Stimulated activated CD8-positive, alpha-beta memory T cell treated with anti-CD3 and anti-CD28 coated beads, Interleukin-15, amount 100 ng/mL, for 1 hour (primary cell): ENCODE measurements at places on chromosomes 3 and 15.

DNA sequence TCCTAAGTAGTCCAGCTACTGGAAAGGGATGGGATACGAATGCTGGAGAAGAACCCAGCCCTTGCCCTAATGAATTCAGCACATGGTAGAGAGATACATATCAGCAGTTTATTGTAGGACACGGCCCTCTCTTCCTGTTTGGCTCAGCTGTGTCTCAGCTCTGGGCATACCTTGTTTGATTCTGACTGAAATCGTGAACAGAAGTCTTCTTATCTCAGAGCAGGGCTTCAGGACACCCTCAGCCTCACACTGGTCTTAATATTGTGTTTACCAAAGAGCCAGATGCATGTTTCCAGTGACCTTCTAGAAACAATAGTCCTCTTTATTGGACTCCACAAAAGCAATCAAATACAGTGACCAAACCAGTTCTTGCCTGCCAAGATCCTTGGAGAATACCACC is 54.7 kb downstream of the FAM174B start:
- DNase-seq = no peak

- DNase-seq = no peak
These were observed 165.7 kb downstream of the P3H2 start for GRCh38 chr3:189954733-189955665.

- no peak for DNase-seq
These were observed 30.6 kb downstream of the TKT start for GRCh38 chr3:53225181-53225580.

GRCh38 chr3:12076666-12077065 is 72.5 kb downstream of the SYN2 start:
- DNase-seq = no peak

GRCh38 chr15:75431682-75432081 is 19.8 kb downstream of the SIN3A start:
- no peak for DNase-seq

GRCh38 chr15:65512189-65512588 is 5.3 kb downstream of the DPP8 start:
- no peak for DNase-seq

GRCh38 chr3:178827285-178827856 is 244.2 kb downstream of the ZMAT3 start:
- no peak for DNase-seq

DNA sequence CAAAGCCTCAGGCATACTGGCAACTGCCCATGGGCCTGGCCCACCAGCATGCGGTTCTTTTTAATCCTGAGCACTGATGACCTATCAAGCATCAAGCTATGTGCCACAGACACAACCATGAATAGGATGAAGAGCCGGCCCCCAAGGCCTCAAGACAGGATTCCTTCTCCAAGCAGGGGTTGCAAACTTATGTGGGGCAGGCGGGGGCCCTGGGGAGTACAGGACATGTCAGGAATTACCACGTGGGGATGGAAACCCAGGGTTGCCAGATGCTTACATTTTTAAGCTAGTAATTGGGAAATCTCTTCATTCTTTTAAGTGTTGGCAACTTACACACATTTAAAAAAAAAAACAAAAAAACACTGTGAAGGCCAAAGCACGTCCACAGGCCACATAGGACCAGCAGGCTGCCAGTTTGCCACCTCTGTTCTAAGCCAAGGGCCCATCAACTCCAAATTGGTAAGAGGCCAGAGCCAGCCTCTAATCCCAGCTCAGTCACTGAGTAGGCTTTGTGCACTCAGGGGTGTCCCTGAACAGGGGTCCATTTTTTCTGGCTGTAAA is 32.8 kb downstream of the BDH1 start:
- no peak for DNase-seq

DNA sequence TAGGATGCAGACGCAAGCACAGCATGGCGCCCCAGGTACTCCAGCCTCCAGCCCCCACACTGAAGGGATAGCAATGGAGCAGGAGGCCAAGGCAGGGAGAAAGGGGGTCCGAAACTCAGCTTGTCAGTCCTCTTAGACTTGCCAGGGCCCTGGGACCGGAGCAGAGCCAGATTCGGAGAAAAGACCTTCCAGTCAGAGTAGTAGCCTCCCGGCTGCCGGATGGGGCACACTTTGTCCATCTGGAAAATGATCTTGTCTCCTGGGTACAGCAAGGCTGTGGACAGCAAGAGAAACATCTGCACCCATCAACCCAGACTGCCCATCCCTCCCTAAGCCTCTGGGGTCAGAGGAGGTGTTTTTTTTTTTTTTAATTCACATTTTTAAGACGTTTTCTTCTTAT is 24.3 kb downstream of the EFCAB12 start:
- DNase-seq = no peak

- DNase-seq = no peak
These were observed 22.5 kb downstream of the NRROS start for GRCh38 chr3:196662033-196662432.

DNA sequence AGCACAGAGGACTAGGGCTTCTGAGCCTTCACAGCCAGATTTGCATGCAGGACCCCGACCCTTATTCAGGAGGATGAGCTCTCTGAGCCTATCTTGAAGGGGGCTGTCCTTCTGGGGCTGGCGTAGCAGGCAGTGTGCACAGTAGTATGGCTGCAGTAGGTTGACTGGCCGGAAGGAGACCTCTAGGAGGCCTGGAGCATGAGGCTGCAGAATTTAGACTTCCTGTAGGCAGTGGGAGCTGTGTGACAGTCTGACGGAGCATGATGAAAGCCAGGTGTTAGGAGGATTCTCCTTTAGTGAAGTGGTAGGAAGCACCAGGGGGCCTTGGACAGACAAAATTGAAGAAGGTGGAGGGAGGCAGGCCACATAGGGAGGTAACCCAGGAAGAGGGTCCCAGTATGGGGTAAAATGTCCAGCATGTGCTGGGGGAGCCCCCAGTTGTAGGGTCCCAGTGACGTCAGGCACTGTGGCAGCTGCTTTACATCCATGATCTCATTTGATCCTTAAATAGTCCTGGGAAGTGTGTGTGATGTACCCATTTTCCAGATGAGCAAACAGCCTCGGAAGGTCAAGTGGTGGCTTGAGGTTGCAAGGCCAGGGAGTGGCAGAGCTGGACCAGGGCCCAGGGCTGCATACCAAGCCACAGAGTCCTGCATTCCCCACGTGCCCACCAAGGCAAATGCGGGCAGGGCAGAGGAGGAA is 36.1 kb downstream of the SPSB4 start:
- DNase-seq = no peak

DNA sequence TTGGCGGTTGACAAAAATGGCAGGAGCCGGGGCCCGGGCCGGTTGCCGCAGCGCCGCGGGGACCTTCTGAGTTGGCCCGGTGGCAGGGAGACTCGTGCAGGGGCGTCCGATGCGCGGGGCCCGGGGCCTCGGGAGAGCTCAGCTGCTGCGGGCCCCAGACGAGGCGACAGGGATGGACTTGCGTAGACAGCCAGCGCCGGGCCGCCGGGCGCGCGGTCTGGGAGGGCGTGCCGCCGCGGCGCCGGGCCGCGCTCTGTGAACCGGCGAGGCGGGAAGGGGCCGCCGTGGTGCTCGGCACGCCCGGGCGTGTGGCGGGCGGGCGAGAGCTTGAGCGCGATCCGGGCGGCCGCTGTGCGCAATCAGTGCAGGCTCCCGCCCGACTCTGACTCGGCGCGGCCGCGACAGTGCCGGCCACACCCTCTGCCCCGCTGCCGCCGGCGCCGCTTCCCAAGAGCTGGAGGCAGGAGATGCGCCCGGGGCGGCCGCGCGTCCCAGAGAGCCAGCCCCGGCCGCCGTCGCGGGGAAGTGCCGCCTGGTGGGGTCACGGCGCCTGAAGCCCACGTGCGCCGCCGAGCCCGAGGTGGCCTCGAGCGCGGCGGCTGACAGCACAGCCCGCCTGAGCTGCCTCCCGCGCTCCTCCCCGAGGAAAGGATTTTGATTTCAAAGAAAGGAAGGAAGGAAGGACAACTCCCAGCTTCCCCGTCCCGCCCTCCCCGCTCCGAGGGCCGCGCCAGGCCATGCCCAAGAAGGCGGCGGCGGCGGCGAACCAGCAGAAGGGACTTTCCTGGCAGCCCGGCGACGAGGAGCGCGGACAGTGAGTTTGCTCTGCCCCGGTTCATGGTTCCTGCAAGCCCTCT is 657 bp downstream of the TLNRD1 start:
- peak; percentile 8 for DNase-seq

- no peak for DNase-seq
These were observed 21.1 kb downstream of the PSMD6 start for GRCh38 chr3:64002233-64002632.

- no peak for DNase-seq
These were observed 490.7 kb downstream of the RBMS3 start for GRCh38 chr3:29771602-29772001.

GRCh38 chr15:37880009-37880834 is 54.2 kb upstream of the TMCO5A start:
- no peak for DNase-seq

- no peak for DNase-seq
These were observed 10.2 kb downstream of the GLCE start for GRCh38 chr15:69170597-69170996.

- no peak for DNase-seq
These were observed 28.0 kb upstream of the IDH2 start for GRCh38 chr15:90130291-90130690.

DNA sequence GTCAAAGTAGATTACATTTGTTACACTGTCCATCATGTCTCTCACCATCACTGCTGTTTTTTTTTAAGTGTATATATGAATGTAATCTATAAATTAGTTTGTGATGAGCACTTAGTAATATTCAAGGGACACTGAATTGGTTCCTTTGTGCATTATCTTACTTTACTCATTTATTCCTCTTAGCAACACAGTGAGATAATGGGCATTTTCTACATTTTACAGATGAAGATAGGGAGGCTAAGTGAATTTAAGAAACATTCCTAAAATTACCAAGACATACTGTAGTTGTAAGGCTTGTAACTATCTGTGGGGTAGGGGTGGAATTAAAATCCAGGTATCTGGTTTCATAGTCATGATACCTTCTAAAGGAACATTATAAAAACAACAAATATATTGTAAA is 33.9 kb downstream of the VPS8 start:
- no peak for DNase-seq

DNA sequence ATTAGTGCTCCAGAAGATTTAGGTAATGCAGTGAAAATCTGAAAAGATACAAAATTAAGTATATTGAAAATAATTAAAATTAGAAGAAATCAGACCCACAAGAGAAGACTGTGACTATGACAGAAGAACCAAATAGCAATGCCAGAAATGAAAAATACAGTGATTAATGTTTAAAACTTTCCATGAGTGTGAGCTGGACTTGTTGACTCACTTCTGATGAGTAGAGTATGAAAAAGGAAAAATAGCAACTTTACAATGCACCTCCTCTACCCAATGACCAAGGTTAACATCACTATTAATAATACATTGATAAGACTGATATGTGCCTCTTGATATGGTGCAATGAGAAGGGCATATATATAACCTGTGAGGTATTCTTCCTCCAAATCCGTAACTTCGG is 39.3 kb upstream of the SLC22A13 start:
- no peak for DNase-seq

GRCh38 chr3:24401090-24401810 is 93.4 kb downstream of the THRB start:
- DNase-seq = no peak

DNA sequence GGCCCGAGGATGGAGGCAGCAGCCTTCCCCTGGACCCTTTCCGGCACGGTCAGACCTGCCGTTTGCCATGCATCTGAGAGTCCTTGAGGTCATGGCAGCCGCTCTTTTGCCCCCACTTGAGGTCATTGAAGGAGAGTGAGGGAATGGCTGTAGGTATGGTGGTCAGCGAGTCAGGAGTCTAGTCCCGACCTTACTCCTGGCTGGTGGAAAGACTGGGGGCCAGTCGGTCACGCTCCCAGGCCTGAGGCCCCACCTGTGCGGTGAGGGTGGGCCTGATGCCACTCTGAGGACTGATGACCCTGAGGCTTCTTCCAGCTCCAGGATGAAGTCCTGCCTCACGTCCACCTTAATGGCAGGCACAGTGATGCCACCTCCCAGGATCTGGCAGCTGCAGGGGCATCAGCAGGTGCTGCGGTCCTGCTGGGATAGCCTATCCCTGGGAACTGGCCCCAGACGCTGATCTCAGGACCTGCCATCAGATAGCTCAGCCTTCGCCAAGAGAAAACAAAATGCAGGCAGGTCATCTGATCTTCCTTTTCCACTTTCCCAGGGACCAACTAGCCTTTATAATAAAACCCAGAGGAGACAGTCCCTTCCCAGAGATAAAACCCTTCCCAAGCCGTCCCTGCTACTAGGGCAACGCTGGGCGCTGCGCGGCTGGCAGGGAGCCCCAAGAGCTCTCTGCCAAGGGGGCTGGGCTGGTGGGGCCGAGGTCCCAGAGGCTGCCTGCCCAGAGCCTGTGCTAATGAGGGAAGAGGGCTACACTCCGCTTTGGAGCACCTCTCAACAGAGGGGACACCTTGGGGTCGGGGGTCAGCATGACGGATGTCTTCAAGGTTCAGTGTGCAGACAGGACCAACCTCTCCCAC is 42.2 kb downstream of the TM2D3 start:
- no peak for DNase-seq

DNA sequence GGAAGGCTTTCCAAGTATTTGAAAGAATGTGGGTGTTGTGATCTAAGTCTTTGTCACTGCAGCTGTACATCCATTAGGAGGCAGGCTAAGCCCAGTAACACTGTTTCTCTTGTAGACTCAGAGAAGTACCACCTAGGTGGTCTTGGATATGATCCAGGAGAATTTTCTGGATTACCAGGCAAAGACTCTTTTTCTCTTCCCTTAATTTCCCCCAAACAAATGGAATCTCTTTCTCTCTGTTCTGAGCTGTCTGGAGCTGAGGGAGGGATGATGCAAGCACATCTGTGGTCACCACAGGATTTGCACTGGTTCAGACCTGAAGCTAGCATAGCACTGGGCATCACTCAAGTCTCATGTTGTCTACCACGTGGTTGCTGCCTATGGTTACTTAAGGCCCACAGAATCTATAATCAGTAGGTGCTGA is 227.6 kb downstream of the NECTIN3 start:
- no peak for DNase-seq

DNA sequence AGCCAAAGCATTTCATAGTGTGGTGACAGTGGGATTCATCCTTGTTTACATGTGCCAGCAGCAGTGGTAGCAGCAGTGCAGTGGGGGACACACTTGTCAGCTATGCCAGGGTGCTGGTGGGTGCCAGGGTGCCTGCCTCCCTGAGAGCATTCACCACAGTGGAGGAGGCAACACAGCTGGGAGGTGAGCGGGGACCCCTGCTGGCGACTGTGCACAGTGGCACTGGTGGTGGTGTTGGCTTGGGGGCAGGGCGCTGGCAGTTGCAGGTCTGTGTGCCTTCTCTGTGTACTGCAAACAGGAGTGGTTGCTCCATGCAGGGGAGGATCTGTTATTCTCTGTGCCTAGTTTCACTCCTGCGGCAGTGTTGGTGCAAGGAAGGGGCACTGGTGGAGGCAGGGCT is 41.2 kb downstream of the CEP63 start:
- DNase-seq = no peak

DNA sequence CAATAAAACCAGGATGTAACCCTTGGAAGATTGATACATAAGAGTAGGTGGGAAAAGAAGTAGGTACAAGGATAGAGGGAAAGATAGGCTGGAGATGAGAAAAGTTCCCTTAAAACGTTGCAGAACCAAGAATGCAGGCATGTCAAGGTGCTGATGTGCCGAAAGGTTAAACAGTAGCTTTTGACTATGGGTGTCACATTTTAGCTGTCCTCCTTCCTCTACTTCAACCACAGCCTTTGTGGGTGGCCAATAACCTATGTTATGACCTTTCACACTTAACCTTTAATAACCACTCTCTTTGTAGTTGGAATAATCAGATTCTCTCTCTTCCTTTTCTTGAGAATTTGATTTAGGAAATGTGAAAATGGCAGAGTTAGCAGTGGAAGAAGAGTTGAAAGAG is 184.5 kb upstream of the GAP43 start:
- DNase-seq = no peak

GRCh38 chr3:78992400-78992799 is 775.4 kb downstream of the ROBO1 start:
- no peak for DNase-seq

- DNase-seq = no peak
These were observed 185.6 kb downstream of the APBA2 start for GRCh38 chr15:29071232-29071881.
